ENCODE measurements at places on chromosomes 2 and 18.
A peak's percentile ranks its signal among the peaks of the same experiment; 100 is the strongest.

DNA sequence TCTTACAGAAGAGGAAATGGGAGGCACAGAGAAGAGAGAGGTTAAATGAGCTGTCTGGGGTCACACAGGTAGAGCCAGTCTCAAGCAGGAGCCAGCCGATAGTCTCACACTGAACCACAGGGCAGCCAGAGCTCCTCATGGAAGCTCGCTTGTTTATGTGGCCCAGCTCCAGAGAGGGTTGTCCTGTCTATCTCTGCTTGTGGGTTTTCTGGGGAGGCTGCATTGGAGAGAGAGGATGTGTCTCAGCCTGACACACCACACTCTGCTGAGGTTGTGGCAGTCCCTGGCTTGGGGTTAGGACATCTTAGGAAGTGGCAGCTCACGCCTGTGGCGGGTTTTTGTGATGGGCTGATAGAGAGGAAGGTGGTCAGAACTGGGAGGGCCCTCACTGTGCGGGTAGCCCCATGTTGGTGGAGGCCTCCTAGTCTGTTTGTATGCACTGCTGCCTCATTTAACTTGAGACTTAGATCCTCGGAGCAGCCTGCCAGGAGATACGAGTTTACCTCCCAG lies 52.3 kb downstream of the TCF7L1 start:
- DNase-seq, result peak; percentile 32

DNA sequence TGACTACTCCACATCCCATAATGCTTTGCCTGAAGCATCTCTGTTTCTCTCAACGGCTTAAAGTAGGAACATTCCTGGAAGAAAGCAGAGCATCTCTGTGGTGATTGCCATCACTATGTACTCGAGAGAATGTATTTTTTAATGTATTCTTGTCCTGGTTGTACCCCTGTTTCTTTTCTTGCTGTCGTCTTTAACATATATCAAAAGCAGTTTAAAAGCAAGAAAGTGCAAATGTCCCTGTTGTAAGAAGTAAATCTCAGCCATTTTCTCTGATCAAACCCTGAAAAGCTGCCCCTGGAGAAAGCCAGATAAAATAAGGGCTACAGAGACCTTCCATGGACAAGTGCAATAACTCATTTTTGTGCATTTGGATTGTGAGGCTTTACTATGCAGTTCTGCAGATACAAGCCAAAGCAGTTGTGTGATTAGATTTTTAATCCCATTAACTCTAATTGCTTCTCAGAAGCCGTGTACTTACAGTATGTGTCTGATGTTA lies 70.8 kb downstream of the XIRP2 start:
- no peak for DNase-seq

DNA sequence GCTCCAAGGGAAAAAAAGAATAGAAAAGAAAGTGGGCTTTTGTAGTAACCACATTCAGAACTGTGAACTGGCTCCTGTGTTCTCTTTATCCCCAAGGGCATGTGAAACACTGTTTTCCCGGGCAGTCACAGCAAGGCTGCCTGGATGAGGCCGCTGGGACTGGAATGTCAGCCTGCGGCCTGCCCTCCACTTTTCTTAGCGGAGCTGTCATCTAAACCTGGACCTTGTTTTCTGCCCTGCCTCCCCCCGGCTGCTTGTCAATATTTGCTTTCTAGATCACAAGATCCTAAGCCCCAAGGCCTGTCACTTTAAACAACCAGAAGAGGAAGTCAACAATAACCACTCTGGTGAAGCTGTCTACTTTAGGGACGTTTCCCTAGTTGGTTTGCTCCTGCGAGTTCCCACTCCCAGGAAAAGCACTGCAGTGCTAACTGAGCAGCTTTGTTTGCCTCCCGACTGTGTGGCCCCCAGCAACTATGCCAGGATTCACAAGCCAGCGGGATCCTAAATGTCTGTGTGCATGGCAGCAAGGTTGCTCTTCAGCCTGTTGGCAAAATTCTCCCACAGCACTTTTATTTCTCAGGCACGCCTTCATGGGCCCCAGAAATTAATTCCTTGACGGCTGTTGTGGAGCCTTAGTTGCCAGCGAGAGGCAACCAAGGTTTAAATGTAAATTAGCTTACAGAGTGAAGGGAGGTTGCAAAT lies 30.6 kb downstream of the SOWAHC start:
- DNase-seq, result no peak

- DNase-seq, result no peak
These were observed 129.6 kb downstream of the MREG start for GRCh38 chr2:215883799-215884198.

- DNase-seq, result peak; percentile 68
These were observed 48.4 kb upstream of the PIK3C3 start for GRCh38 chr18:41906528-41907146.

DNA sequence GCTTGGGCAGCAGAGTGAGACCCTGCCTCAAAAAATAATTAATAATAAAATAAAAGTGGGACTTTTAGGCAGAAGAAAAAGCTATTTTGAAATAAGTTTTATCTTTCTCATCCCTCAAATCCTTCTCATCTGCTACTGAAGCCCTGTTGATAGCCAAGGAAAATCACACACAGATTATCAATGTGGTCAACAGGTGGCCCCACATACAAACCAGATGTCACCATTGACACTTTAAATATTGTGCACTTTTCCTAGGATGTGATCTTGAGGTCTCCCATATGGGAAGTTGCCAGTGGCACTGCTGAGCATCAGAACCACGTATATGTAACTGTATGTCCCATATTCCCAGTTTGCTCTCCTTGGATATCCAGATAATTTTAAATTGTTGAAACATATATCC lies 64.6 kb downstream of the KCTD18 start:
- DNase-seq, result no peak

DNA sequence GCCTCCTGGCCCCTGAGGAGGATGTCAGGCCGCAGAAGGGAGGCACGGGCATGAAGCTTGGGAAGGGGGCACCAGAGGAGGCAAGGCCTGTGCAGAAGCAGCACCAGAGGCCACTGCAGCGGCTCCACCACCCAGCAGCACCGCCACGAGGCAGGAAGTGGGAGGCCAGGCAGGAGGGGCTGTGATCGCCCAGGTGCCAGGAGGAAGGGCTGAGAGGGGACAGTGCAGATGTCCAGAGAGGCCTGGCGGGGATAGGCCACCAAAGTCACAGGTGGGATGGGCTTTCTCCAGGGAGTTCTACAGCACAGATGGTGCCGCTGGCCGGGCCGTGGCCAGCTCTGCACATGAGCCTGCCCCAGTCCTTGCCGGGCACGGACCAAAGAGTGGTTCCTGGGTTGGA lies 6.0 kb upstream of the ALPI start:
- no peak for DNase-seq

- no peak for DNase-seq
These were observed 544.0 kb downstream of the STK39 start for GRCh38 chr2:167703441-167703840.
